ENCODE measurements at places on chromosomes 6 and 20.

DNA sequence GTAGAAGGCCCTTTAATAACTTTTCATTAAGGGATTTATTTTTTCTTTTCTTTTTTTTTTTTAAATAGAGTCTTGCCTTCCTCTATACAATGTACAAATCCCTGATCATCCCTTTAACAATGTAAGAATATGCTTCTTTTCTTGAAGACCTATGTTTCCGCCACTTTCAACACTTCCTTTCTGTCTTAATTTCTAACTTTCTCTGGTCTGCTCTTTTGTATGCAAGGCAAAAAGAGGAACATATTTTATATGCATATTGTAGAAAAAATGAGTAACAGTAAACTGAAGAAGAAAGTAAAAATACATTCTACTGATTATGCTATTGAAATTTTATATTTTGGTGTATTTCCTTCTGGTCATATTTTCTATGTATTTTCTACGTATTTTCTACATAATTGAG lies 484.7 kb downstream of the TFAP2B start:
- DNase-seq: no peak

- DNase-seq: no peak
Measured at GRCh38 chr6:137664183-137664582, 170.0 kb upstream of the OLIG3 start.

GRCh38 chr6:147684906-147685305 lies 176.4 kb downstream of the SAMD5 start:
- no peak for DNase-seq

DNA sequence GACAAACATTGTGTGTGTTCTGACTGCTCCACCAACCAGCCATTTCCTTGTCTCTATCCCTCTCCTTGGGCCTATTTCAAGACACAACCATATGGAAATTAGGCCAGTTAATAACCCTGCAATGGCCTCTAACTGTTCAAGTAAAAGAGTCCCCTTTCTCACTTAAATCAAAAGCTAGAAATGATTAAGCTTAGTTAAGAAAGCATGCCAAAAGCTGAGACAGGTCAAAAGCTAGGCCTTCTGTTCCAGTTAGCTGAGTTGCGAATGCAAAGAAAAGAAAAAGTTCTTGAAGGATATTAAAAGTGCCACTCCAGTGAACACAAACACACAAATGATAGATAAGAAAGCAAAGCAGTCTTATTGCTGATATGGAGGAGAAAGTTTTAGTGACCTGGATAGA lies 22.5 kb downstream of the SERINC1 start:
- no peak for DNase-seq

Data from breast epithelium (tissue), 4 donors.